ENCODE measurements at places on chromosomes 1 and 21.
A peak's percentile ranks its signal among the peaks of the same experiment; 100 is the strongest.

GRCh38 chr1:40161125-40161887 is at the start of gene RLF:
TSS of gene RLF (plus strand) at chr1:40161387. CDS start at chr1:40161400, 13 bp downstream.
- peaks cover 15% of the 10 kb centered on the region for H3K4me1 ChIP-seq
- peak; percentile 96 for DNase-seq
- H3K36me3 ChIP-seq: peaks cover 19% of the 10 kb centered on the region
- no peak within 1 kb of the TSS for H3K4me3 ChIP-seq

- peaks cover 8% of the 10 kb centered on the region for H3K4me1 ChIP-seq
- no peak overlapping the region for H3K4me3 ChIP-seq
- H3K36me3 ChIP-seq: no peaks in the 10 kb centered on the region
- H3K27me3 ChIP-seq: no peaks in the 10 kb centered on the region
- no peak for DNase-seq
- H3K27ac ChIP-seq: no peak overlapping the region
Observed at GRCh38 chr1:42006836-42007235, 88.1 kb upstream of the HIVEP3 start.

- no peak overlapping the region for H3K27ac ChIP-seq
- H3K4me3 ChIP-seq: no peak overlapping the region
- H3K27me3 ChIP-seq: no peaks in the 10 kb centered on the region
- no peaks in the 10 kb centered on the region for H3K36me3 ChIP-seq
Observed at GRCh38 chr1:7089497-7089896, 304.2 kb downstream of the CAMTA1 start.

- H3K27ac ChIP-seq: peak overlapping the region; percentile 86
- DNase-seq: no peak
- H3K27me3 ChIP-seq: no peaks in the 10 kb centered on the region
Observed at GRCh38 chr1:113941245-113941559, 12.1 kb downstream of the HIPK1 start.

GRCh38 chr1:228210712-228211530 is 3.1 kb downstream of the OBSCN start:
- peak overlapping the region; percentile 50 for H3K4me3 ChIP-seq
- H3K27ac ChIP-seq: no peak overlapping the region
- H3K27me3 ChIP-seq: no peaks in the 10 kb centered on the region
- no peaks in the 10 kb centered on the region for H3K36me3 ChIP-seq

- peak overlapping the region; percentile 98 for H3K27ac ChIP-seq
- peaks cover 38% of the 10 kb centered on the region for H3K4me1 ChIP-seq
- H3K4me3 ChIP-seq: peak overlapping the region; percentile 87
- no peaks in the 10 kb centered on the region for H3K27me3 ChIP-seq
- DNase-seq: peak; percentile 56
- peaks cover 10% of the 10 kb centered on the region for H3K36me3 ChIP-seq
Observed at GRCh38 chr1:15835205-15835740, 12.2 kb upstream of the SPEN start.

- peak overlapping the region; percentile 70 for H3K27ac ChIP-seq
- peaks cover 34% of the 10 kb centered on the region for H3K4me1 ChIP-seq
- H3K27me3 ChIP-seq: no peaks in the 10 kb centered on the region
- peaks cover 37% of the 10 kb centered on the region for H3K36me3 ChIP-seq
Observed at GRCh38 chr21:46295177-46295770, 9.1 kb downstream of the YBEY start.

DNA sequence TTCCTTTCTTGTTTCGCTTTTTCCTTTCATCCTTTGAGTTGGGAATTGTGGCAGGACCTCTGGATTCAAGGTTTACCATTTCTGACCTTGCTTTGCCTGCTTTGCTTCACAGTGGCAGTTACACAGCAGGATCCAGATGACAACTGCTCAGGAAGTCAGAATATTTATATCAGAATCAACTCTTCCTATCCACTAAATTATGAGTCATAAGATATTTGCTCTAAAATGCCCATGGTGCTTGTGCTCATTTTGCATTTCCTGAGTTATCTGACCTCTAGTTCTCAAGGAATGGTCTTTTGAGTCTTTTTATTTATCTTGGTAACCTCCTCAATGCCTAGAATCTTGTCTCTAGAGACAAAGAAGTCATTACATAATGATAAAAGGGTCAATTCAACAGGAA is 290.8 kb downstream of the LRRC7 start:
- H3K4me1 ChIP-seq: no peaks in the 10 kb centered on the region
- H3K27me3 ChIP-seq: no peaks in the 10 kb centered on the region
- H3K27ac ChIP-seq: no peak overlapping the region
- H3K4me3 ChIP-seq: no peak overlapping the region

- no peak for DNase-seq
- no peaks in the 10 kb centered on the region for H3K4me1 ChIP-seq
- no peaks in the 10 kb centered on the region for H3K27me3 ChIP-seq
- no peak overlapping the region for H3K4me3 ChIP-seq
Observed at GRCh38 chr1:10056599-10056987, 23.8 kb downstream of the UBE4B start.

DNA sequence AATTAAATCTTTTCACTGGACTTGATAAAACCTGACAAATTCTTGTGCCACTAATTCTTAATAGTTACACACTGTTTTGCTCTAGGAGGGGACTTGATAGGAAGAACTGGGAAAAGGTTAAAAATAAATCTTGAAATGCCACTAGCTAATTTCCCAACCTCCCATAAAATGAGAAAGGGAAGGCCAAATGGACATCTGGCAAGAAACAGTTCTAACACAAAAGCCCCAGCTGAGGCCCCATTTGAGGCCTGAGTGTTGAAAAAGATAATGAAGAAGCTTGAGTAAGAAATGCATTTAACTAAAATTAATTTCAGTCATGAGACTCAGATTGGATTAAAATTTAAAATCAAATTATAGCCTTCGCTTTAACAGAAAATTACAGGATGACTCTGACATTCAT is 11.2 kb upstream of the RAP1GAP start:
- no peaks in the 10 kb centered on the region for H3K27me3 ChIP-seq
- H3K4me1 ChIP-seq: no peaks in the 10 kb centered on the region
- H3K4me3 ChIP-seq: no peak overlapping the region
- DNase-seq: no peak
- no peak overlapping the region for H3K27ac ChIP-seq
- H3K36me3 ChIP-seq: peaks cover 33% of the 10 kb centered on the region

DNA sequence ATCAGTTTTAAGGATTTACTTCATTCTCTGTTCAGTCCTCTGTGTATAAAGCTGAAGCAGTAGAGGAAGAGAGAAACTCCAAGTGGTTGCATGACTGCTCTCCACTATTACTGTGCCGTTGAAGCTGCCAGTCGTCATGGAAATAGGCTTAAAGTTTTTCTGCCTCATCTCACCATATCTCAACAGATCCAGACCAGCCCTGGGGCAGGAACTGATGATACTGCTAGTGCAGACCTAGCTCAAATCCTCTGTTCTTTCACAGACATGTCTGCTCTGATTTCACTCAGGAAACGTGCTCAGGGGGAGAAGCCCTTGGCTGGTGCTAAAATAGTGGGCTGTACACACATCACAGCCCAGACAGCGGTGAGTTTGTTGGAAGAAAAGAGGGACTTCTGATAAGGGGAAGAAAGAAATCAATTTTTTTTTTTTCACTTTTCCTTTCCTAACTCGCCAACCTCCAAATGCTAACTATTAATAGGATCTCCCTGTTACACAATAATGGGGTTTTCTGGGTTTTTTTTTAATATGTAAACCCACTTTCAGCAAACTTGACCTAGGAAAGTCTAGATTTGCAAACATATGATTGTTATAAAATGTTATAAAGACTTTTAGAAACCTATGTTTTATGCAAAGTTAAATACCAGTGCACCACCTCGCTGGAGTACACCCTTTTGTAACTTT is 22.2 kb upstream of the STRIP1 start:
- no peaks in the 10 kb centered on the region for H3K27me3 ChIP-seq
- no peak for DNase-seq
- peaks cover 44% of the 10 kb centered on the region for H3K36me3 ChIP-seq
- H3K4me1 ChIP-seq: peaks cover 3% of the 10 kb centered on the region
- H3K27ac ChIP-seq: no peak overlapping the region
- H3K4me3 ChIP-seq: no peak overlapping the region

DNA sequence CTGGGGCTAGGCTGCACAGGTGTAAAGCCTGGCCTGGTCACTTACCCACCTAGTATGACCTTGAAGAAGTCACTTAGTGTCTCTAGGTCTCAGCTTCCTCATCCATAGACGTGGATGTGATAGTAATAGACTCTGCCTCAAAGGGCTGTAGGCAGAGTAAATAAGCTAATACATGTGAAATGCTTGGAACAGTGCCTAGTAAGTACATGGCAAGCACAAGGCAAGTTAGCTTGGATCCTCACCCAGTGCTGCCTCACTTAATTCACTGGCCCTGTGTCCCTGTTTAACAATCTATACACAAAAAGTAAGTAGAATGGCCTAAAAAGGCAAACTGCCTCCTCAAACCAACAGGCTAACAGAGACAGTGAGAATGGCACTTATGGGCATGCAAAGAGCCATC is 167.8 kb downstream of the PIGK start:
- peaks cover 3% of the 10 kb centered on the region for H3K36me3 ChIP-seq
- H3K4me1 ChIP-seq: peaks cover 25% of the 10 kb centered on the region
- no peak overlapping the region for H3K4me3 ChIP-seq
- peaks cover 8% of the 10 kb centered on the region for H3K27me3 ChIP-seq
- DNase-seq: no peak

- no peak overlapping the region for H3K27ac ChIP-seq
- no peaks in the 10 kb centered on the region for H3K27me3 ChIP-seq
- no peak for DNase-seq
- H3K4me1 ChIP-seq: no peaks in the 10 kb centered on the region
- H3K36me3 ChIP-seq: peaks cover 49% of the 10 kb centered on the region
- no peak overlapping the region for H3K4me3 ChIP-seq
Observed at GRCh38 chr1:184716158-184716557, 38.5 kb downstream of the EDEM3 start.

GRCh38 chr21:21101911-21102310 is 103.7 kb downstream of the NCAM2 start:
- H3K4me3 ChIP-seq: no peak overlapping the region
- DNase-seq: no peak
- no peaks in the 10 kb centered on the region for H3K27me3 ChIP-seq
- H3K27ac ChIP-seq: no peak overlapping the region
- H3K4me1 ChIP-seq: no peaks in the 10 kb centered on the region
- no peaks in the 10 kb centered on the region for H3K36me3 ChIP-seq

DNA sequence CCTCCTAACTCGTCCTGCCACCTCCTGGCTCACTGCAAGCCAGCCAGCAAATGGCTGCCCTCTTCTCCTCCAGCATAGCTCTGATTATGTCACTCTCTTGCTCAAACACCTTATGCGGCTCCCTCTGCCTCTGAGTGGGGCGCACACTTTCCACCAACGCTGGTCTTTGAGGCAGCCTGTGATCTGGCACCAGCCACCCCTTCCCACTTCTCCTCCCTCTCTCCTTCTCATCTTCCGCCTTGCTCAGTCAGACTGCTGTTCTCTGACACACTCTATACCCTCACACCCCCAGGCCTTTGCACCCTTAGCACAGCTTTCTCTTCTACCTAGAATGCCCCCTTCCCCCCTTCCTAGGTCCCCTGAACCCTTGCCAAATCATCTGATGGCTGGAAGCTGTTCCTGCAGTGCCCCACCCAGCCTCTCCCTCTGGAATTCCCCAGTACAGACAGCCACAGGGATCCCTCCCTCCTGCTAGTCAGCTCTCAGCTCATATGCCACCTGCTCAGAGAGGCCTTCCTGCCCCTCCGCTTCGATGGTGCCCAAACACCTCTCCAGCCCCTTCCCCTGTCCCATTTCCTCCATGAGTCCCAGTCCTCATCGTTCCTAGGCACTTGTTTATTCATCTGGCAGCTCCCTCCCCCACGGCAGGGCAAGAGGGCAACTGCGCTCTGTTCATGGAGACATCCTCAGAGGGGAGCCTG is 21.7 kb upstream of the PEF1 start:
- H3K4me1 ChIP-seq: peaks cover 6% of the 10 kb centered on the region
- no peaks in the 10 kb centered on the region for H3K36me3 ChIP-seq
- H3K27me3 ChIP-seq: peaks cover 16% of the 10 kb centered on the region
- H3K4me3 ChIP-seq: no peak overlapping the region

DNA sequence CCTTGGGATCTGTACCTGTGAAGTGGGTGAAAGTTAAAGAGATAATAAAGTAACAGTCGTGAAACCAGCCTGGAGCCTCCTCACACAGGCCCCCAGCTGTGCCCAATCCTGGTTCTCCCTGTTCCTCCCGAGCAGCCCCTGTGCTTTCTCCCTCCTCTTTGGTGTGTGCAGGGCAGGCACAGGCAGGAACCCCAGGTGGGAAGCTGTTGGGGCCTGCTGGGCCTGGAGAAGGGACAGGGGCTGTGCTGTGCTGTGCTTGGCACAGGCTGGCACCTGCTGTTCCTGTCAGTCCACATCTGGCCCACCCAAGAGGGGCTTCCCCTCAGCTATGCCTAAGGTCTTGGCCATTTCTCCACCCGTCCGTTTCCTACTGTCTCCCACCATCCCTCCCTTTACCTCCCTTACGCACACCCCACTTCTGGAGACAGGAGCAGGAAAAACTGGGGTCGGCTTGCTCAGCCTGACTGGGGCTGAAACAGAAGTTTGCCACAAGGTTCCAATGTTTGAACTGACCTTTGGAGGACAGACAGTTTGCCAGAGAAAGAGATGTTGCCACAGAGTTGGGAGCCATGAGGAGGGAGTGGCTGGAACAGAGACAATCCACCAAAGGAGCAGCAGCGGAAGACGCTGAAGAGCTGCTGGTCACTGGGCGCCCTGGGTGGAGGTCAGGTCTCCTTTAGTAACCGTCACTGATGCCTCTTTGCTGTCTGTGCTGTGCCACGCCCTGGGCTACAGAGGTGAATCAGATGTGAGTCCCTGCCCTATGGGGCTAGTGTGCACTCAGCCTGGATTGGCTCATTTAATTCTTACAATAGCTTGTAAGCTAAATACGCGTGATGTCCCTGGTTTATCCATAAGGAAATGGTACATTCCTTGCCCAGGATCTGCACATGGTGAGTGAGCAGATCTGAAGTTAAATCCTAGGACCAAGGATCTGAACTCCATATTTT is 18.8 kb upstream of the ARTN start:
- no peak overlapping the region for H3K27ac ChIP-seq
- no peak for DNase-seq
- no peaks in the 10 kb centered on the region for H3K36me3 ChIP-seq
- peaks cover 9% of the 10 kb centered on the region for H3K4me1 ChIP-seq
- no peak overlapping the region for H3K4me3 ChIP-seq
- no peaks in the 10 kb centered on the region for H3K27me3 ChIP-seq

GRCh38 chr1:170192546-170192945 is 46.8 kb downstream of the NTMT2 start:
- no peak overlapping the region for H3K27ac ChIP-seq
- peaks cover 7% of the 10 kb centered on the region for H3K27me3 ChIP-seq
- DNase-seq: no peak
- H3K4me3 ChIP-seq: no peak overlapping the region
- H3K36me3 ChIP-seq: no peaks in the 10 kb centered on the region
- H3K4me1 ChIP-seq: no peaks in the 10 kb centered on the region

GRCh38 chr1:167083066-167083665 is 7.0 kb downstream of the GPA33 start:
- H3K27me3 ChIP-seq: peaks cover 12% of the 10 kb centered on the region
- H3K36me3 ChIP-seq: no peaks in the 10 kb centered on the region
- no peak overlapping the region for H3K4me3 ChIP-seq
- DNase-seq: no peak
- no peak overlapping the region for H3K27ac ChIP-seq
